ENCODE measurements at places on chromosomes 11 and 22.
A peak's percentile ranks its signal among the peaks of the same experiment; 100 is the strongest.

DNA sequence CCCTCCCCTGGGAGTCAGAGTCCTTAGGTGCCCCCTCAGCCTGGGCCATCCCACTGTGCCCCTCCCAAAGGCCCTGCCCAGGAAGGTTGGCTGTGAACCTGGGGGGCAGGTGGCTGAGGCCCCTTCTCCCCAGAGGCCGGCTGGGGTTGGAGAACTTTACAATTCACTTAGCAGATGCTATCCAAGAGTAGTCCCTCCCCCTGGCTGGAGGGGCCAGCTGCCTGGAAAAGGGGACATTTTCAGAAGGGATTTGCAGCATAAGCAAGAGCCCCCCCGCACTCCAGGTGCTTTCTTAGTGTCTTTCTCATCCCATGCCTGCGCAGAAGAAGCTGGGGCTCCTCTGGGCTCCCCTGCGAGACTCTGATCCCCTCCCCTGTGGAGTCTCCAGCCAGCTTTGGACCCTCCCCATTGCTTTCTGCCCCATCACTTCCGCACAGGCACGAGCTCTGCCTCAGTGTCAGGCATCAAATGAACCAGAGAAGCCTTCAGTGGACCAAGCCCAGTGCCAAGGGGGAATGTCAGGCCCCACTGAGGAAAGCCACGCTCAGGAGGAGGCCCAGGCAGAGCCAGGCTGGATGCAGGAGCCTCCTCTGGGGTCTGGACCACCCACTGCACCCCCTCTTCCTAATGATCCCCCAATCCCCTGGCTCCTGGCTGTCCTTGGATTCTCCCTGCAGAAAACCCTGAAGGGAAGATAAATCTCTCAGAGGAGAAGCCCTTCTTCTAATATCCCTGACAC lies 3.7 kb downstream of the SSTR3 start:
- no peak for DNase-seq

GRCh38 chr11:44861849-44862557 lies 88.7 kb downstream of the TP53I11 start:
- DNase-seq, result peak; percentile 97

GRCh38 chr22:41713004-41713403 lies 13.7 kb downstream of the MEI1 start:
- peak; percentile 34 for DNase-seq

GRCh38 chr22:30743257-30744020 lies 48.8 kb downstream of the OSBP2 start:
- DNase-seq, result no peak

DNA sequence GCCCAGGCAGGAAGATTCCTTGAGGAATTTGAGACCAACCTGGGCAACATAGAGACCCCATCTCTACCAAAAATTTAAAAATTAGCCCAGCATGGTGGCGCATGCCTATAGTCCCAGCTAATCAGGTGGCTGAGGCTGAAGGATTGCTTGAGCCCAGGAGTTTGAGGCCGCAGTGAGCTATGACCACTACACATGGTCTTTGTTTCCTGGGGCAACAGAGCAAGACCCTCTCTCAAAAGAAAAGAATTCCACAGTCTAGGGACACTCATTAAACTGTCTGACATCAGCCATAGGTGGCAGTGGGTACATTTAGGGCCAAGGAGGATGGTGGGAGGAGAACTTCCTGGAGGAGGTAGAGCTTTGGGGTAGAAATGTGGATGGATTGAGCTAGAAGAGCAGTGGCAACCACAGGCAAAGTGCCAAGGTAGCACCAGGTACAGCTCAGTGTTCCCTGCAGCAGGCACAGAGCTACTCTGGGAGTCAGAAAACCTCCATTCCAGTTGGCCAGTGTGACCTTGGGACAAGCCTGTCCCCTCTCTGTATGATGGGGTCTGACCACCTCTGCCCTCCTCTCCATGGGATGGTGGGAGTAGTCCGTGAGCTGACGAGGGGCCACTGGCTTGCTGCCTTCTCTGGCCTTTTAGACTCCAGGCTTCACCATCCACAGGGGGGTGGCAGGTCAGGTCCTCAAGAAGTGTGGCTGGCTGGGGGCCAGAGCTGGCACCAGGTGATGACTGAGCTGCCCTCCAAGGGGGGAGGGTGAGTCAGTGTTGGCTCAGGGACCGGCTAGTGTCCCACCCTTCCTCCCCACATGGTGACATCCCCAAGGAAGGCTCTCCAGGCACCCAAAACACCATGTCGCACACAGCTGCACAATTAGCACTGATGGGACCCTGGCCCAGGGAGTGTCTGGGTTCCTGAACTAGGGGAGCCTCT lies 3.7 kb upstream of the CLCF1 start:
- DNase-seq, result no peak

- DNase-seq, result no peak
Observed at GRCh38 chr11:106295974-106296373, 218.5 kb downstream of the AASDHPPT start.

DNA sequence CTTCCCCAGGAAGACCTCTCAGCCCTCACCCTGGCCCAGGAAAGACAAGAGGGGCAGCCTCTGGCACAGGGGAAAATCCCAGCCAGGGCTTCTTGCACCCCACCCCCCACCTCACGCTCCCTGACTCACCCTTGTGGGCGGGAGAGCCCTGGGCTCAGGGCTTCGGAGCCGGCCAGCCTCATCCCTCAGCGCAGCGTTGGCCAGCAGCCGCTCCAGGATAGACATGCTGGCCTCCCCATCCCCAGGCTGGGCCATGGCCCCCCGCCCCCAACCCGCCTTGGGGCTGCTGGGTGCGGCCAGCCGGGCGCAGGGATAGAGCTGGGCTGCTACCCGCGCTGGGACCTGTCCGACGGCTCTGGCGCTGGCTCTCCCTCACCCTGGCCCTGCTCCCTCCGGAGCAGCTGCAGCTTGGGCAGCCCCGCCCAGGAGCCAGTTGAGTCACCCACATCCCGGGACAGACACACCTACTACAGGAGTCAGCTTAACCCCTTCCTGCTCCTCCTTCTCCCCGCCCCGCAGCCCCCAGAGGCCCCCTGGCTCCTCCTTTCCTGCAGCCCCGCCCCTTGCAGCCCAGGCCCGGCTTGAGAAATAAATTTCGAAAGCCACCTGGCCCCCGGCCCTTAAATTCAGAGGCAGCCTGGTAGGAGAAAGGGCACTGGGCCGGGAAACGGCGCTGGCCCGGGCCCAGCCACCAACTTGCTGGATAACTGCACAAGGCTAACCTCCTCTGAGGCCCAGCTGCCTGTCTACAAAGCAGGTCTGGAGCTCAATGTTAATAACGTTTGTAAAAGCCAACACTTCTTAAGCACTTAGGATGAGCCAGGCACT lies 13.4 kb downstream of the TNKS1BP1 start:
- DNase-seq, result peak; percentile 98

- DNase-seq, result no peak
Observed at GRCh38 chr11:33772870-33773269, 1.4 kb downstream of the FBXO3 start.

DNA sequence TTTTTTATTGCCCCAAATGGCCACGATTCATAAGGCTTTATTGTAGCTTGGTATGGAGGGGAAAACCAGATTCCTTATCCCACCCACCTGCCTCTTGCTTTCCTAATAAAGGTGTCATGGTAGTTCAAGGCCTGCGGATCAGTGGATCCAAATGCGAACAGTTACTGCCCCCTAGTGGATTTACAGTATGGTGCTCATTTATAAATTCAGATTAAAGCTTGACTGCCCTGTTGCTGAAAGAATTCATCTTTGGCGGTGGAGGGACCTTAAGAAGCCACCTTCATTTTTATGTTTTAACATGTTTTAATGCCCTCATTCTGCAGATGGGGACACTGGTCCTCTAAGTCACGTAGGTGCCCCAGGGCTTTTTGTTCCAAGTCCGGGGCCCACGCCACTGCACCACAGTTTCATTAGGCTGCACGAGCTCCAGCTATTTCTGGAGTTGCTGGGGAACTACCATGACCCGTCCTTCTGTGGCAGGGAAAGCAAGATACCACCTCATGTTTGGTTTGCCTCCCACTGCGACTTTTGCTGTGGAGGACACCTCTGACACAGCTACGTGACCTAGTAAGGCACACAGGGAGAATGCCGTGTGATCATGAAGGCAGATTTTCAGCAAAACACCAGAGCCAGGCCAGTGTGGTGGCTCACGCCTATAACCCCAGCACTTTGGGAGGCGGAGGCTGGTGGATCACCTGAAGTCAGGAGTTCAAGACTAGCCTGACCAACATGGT lies 15.6 kb upstream of the INCENP start:
- peak; percentile 62 for DNase-seq

DNA sequence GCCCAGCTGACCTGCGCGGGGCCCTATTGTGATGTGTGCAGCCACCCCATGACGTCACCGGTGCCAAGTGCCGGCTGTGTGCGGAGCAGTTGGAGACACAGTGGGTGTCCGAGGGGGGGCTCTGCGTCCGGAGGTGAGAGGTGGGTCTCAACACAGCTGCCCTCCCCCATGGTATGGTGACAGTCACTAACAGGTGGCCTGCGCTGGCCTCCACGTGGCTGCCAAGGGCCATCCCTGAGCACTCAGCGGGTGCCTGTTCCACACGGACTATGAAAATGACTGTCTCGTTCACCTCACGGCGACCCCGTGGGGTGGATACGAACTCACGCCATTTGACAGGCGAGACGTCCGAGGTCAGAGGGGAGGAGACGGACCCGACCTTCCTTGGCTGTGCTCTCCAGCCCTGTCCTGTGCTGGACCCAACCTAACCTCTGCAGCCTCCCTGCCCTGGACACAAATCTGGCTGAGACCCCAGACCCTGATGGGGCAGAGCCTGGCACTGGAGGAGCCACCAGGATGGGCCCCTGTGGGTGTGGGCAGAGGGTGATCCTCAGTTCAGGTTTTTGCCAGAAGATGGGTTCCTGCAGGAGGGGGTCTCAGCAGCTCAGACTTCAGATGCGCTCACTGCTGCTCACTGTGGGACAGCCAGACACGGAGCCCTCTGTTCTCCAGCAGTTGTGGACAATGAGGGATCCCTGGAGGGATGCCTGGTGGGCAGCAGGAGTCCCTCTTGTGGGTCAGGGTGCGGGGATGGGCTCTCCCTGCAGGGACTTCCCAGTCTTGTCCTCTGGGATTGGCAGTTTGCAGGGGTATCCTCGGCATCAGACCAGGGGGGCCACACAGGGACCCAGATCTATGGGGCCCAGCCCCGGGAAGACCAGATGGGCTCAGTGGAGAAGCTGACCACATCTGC lies 6.3 kb downstream of the HRAS start:
- no peak for DNase-seq

DNA sequence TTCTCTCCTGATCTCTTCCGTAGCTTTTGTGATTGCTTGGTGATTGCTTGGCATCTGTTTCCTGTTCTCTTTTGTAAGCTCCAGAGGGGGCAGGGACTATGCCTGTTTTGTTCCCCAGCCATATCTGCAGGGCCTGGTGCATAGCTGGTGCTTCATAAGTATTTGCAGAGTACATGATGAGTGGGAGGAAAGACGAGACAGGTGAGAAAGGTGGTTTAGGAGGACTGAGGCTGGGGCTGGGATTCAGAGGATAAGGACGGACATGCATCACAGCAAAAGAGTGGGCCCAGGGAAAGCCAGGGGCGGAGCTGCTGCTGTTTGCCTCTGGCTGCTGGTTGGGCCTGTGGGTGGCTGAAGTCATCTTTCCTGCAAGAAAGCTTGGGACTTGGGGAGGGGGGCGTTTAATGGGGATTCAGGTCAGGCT lies 62.4 kb downstream of the DSCAML1 start:
- DNase-seq, result no peak

- DNase-seq, result no peak
Observed at GRCh38 chr11:119051440-119052162, 5.4 kb downstream of the HYOU1 start.

Measured in urothelium cell line (cell line).